ENCODE measurements at places on chromosomes 1 and 21. TPM values are rescaled to one million over a fixed set of nuclear protein-coding genes. Genes with fewer than 3 reads are reported as not detected.

DNA sequence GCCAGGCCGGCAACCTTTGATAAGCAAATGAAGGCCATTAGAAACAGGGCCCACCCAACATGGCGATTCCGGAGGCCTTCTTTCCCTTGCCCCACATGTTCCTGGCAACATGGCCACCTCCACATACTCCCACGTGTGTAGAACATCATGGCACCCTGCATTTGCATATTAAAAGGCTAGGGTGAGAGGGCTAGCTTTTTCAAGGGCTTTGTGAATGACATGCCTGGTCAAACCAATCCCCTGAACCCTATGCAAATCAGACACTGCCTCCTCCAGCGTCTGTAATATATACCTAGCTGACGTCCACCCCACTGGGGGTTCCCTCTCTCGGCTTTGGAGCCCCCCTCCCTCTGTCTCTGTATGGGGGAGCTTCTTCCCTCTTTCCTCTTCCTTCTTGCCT is 1.6 kb downstream of the ADCY10 start:
- no peak for DNase-seq

DNA sequence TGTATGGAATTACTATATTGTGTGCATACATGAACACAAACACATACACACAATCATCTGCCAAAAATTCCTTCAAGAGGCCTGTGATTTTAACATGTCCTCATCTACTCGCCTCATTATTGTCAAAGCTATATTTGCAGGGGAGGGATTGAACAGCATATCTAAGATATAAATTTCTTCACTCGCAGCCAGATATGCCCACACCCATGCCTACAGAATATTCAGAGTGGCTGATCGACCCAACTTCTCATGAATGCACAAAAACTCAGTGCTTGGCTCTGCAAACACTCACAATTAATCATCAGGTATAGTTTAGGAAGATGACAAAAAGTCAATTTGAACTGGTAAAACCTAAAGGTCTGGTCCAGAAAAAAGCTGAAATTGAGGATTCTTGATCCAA is 25.1 kb upstream of the CCN1 start:
- DNase-seq: no peak

GRCh38 chr1:173937062-173937461 is 19.9 kb upstream of the SERPINC1 start:
- no peak for DNase-seq

DNA sequence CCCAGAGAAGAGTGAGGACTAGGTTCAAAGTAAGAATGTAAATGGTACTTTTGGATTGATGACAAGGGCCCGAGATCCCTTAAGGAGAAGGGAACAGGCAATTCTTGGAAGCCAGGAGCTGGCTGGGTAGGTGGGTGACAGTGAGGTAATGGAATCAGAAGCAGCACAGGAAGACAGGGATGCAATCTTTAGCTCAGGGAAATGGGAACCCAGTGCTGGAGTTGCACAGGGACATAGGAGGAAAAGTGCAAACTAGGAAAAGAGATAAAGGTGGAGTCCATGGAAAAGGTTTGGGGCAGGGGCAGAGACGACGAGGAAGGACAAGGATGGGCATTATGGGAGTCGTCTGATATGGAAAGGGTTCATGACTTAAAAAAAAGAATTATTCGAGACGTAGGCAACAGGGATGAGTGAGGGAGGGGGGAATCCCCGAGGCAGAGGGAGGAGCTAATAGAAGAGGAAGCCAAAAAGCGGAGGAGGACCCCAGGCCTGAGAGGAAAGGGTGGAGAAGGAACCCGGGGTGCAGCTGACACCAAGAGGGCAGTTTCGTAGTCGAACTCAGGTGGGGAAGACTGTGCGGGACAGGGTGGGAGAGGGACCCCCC is 495 bp downstream of the PI4KB start:
- DNase-seq: no peak

DNA sequence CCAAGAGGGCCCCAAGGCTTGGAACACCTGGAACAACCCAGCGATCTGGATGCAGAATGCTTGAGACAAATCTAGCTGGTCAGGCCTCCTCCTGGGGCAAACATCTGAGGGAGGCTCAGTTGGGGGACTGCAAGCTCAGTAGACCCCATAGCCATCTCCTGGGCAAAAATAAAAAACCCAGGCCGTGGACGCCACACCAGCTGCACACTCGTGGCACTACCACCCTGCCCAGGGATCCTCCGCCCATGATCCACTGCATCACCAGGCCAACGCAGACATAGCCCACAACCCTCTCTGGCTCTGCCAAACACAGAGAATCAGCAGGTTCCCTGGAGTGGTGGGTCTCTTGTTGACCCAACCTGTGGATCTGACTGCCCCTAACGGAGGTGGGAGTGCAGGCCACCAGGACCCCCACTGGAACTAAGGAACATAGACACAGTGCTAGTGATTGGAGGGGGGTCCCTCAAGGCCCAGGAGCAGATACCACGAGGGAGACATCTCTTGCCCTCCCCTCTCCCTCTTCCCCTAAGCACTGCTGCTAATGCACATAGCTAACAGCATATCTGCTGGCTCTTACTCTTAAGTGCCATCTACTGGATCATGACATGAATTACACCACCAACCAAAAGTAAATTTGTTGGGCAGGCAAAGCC is 147.2 kb downstream of the CHD1L start:
- peak; percentile 33 for DNase-seq

DNA sequence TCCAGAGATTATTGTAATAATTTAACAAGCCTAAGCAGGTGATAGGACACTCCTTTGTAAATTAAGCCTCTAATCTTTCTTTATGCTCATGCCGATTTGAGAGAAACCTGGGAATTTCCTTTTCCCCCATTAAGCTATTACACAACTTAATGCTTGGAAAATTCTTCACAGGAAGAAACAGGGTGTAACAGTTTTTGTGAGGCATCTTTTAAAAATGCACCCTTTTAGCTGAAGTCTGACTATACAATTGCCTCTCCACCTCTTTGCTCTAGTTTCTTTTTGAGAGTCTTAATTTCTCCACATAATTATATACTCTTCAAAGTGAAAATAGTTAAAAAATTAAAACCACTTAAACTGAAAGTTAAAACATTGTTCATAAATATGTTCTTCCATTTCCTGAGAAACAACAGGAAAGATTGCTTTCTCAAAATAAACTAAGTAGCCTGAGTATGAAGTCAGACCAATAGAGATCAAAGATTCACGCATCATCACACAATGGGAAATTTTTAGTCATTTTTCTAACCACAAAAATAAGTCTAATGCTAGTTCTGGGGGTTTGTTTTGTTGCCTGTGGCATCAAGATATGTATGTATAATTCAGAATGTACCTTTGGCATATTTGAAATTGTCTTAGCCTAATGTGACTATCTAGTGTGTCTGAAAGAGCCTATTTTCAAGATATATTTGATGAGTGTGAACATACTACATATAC is 34.7 kb downstream of the LRRC8D start:
- peak; percentile 65 for DNase-seq

DNA sequence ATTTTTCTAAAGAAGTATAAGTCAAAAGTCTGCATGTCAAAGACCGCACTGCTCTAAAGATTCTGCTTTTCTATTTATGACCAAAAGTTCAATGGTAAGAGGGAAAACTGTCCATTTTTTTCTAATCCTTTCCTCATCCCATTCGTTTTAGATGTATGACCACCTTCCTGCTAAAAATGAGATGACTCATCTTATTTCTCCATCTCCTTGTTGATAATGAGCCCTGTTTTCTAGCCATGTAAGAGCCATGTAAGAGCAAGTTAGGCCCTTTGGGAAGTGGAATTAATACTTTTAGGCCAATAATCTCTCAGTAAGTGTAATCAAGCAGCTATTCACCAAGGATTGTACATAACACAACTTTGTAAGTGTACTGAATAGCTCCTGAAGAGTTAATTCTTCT is 475.6 kb upstream of the B3GALT2 start:
- no peak for DNase-seq

DNA sequence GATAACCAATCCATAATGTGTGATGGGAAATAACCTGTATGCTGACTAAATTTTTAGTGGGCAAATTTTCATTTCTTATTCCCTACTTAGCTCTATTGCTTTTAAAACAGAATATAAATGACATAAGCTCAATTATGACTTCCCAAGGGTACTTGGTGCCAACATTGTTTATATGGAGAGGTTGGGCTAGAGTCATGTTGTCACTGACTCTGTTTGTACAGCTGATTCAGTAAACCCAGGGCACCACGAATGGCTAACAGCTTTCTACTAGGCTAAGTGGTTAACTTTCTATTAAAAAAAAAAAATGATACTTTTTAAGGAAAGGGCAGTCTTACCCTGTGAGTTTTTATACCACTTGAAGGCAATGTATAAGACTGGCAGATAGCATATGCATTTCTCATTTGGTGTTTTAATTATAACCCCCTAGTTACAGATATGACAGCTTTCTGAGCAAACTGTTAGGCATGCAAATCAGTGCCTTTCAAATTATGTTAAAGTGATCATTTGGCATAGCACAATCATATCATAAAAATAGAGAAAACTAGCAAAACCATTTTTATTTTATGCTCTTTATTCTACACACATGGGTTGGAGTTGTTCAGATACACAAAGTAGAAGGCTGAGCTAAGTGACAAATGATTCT is 147.1 kb downstream of the DNM3 start:
- DNase-seq: no peak

GRCh38 chr1:67189953-67190352 is 23.7 kb downstream of the IL23R start:
- DNase-seq: no peak

GRCh38 chr1:24301785-24302175 is 17.4 kb upstream of the GRHL3 start:
- no peak for DNase-seq

DNA sequence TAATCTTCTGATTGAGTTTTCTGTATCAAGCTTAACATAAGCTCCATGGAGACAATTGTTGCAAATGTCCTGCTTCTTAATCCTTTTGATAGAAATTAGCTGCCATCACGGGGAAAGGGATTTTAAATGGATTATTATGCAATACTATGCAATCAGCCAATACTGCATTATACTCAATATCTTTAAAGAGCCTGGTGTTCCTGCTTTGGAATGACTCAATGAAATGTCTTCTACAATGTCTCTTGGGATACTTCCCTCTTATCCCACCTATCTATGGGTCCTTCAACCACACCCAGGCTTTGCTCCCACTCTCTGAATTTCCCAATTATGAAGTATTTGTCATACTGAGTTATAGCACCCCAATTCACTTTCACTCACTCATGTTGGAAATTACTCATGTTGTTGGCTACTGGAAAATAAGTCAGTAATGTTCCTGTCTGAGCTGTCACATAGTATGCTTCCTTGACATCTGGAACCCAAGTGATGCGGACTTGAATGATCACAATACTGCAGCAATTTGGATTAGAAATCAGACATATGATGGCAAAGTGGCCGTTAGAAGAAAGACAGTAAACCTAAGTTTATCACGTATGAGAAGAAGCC is 85.0 kb downstream of the TPR start:
- no peak for DNase-seq

DNA sequence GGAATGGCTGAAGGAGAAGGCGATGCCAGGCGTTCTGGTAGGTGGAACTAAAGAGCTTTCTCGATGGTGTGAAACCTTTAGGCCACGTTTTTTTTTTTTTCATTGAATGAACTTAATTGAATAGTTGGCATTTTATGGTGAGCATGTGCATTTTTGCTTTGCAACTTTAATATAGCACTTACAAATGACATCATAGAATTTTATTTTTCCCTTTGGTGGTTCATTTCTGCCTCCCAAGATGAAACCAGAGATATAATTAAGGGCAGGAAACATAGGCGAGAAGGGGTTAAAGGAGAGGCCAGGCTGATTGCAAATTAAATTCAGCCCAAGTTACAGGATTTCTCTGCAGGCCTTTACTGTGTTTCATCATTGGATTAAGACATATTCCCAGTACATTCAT is 85.5 kb upstream of the L1TD1 start:
- no peak for DNase-seq

DNA sequence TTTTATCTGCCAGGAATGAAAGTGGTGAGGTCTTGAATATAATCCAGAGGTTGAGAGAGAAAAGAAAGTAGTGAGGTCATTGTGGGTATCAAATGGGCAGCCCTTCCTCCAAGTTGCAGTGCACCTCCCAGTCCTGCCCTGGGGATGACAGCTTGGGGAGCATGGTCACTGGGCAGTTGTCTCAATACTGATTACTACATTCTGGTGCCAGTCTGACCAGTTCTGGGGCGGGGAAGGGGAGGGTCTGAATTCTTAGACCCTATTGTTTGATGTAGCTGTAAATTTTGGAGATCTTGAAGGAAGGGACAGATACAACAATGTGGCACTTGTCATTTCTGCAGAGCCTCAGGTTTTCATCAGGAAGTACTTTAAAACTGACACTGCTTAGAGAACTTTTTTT is 11.2 kb downstream of the SLFNL1 start:
- DNase-seq: no peak

- no peak for DNase-seq
These were observed 27.9 kb upstream of the AGO1 start for GRCh38 chr1:35854989-35855700.

DNA sequence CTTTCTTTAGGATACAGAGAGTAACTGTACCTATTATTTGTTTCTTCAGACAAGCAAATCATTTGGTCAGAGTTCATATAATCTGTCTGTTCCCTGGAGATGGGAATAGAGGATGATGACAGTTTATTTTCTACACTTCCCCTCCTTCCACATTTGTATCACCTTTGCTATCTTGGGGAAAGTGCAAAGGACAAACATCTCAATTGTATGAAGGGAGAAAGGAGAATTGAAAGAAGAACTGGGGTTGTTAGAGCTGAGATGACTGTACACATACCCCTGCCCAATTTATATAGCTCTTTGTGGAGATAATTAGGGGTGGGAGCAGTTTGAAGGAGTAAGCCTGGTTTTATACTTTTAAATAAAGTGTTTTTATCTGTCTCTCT is 14.0 kb downstream of the POLR3GL start:
- DNase-seq: no peak

DNA sequence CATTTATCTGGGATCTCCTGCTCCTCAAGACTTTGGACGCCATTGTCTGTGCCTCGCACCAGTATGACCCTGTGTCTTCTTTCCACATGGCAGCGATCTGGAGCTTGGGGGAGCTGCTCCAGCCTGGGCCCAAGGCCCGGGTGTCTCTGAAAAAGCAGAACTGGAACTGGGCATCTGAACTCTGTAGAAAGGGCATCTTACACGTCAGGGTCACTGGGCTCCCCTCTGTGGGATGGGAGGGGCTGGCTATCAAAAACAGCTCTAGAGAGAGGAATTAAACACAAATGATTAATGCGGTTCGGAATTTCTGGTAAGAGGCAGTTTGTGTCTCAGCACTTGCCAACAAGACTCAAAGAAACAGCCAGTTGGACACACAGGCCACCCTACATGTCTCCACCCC is 16.1 kb downstream of the FCRL1 start:
- no peak for DNase-seq

DNA sequence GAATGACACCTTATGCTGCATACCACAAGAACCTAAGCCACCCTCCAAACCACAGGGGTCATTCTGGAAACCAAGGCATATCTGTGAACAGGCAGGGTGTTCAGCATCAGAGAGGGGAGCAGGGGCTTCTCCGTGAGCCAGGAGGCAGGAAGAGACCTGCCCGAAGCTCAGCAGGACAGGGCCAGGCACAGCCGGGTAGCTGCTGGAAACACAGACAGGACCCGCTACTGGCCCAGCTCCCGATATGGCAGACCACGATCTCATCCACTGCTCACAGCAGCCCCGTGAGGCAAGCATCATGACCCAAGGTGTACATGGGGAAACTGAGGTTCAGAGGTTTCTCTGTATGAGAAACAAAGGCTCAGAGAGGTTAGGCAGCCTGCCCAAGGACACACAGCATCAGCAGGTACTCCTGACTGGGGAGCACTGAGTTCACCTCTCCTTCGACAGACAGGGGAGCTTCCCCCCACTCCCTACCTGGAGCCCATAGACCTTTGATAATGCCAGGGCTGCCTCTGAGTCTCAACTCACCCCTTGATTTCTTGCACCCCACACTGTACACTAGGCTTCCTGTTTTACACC is 317.7 kb downstream of the MATN1 start:
- no peak for DNase-seq

Gene DCDC2B
- not detected for total RNA-seq

Gene PCBP3
- total RNA-seq: 0.99 TPM

Gene NES
- not detected for total RNA-seq

Measured in CD4-positive, alpha-beta memory T cell (primary cell).